ENCODE measurements at places on chromosomes 6 and 20.

DNA sequence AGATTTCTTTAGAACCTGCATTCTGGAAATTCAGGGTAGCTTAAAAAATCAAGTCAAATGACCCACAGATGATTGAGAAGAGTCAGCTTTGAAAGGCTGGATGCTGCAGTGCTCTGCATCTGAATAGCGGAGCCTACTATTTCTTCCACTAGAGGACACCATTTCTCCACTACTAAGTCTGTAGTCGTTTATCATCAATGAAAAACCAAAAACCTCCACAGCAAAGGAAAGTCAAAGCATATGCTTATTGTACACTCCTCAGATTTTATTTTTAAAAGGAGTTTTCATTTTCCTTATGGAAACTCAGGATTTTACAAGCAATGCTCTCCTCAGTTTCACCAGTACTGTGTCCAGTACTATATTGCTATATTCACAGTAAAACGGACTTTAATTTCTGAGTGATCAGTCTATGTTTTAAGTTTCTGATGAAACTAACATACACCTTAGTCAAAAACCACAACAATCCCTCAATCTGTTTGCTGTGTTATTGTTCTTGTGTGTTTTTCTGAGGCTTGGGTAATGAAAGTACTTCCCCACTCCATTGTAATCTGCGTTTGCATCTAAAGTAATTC lies 50.5 kb upstream of the ENPP5 start:
- DNase-seq, result no peak

GRCh38 chr6:106155219-106155830 lies 69.2 kb downstream of the PRDM1 start:
- DNase-seq, result no peak

DNA sequence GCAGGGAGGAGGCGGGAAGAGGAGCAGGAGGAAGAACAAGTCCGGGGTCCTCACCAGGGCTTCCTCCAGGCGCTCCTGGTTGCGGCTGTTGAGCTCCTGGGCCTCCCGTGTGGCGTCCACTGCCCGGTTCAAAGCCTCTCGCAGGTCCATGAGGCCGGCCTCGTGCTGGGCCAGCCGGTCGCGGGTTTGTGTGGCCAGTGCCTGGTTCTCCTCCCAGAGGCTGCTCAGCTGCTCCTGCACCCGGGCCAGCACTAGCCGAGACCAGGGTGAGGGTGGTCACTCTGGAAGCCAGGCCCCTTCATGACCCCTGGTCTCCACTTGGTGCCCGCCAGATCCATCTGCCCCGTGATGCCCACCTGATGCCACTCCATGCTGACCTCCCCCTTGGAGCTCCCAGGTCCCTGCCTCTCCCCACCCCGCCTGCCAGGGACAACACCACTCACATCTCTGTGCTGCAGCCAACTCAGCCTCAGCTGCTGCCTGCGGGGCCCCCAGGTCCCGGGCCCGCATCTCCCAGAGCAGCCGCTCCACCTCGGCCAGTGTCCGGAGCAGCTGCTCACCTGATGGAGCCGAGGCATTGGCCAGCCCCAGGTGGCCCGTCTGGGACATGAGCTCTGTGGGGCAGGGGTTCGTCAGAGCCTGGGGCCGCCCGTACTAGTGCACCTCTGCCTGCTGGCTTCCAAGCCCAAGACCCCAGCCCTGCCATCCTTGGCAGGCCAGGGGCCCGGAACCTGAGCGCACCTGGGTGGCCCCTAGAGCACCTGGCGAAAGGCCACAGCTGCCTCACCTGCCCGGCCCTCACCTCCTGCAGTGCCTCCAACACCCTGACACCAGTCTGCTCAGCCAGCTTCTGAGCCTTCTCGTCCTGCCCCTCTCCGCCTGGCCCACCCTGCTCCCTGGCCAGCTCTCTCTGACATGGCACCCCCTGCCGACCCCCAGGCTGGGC lies 15.9 kb downstream of the ADRM1 start:
- DNase-seq, result no peak

GRCh38 chr6:43127180-43127579 lies 43.9 kb upstream of the SRF start:
- DNase-seq, result no peak

- DNase-seq, result no peak
Measured at GRCh38 chr6:56335726-56336125, 88.3 kb upstream of the COL21A1 start.

GRCh38 chr6:6596529-6597328 lies 8.2 kb downstream of the LY86 start:
- DNase-seq, result no peak

GRCh38 chr6:116066789-116067188 lies 6.1 kb upstream of the FRK start:
- no peak for DNase-seq

DNA sequence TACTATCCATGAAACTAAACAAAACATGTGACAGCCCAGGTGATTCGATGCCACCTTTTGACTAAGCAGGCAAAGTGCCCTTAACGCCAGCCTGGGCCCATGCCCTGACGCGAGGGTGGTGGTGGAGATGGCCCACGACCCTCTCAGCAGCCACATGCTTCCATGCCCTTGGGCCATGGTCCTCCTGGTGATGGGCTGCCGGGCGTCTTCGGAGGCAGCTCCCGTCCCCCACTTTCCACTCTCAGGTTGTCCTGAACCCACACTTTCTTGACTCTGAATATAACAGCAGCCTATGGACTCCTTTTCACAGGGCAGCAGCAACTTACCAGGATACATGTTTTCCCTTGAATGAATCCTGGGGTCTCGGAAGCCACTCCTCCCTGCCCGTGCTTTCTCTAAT lies 33.6 kb downstream of the TMEM242 start:
- DNase-seq, result no peak

- DNase-seq, result no peak
Measured at GRCh38 chr6:105310371-105310770, 92.5 kb downstream of the PREP start.

- DNase-seq, result no peak
Measured at GRCh38 chr6:11654876-11655275, 117.3 kb downstream of the TMEM170B start.

GRCh38 chr6:143402721-143403336 lies 47.7 kb downstream of the ADAT2 start:
- no peak for DNase-seq

DNA sequence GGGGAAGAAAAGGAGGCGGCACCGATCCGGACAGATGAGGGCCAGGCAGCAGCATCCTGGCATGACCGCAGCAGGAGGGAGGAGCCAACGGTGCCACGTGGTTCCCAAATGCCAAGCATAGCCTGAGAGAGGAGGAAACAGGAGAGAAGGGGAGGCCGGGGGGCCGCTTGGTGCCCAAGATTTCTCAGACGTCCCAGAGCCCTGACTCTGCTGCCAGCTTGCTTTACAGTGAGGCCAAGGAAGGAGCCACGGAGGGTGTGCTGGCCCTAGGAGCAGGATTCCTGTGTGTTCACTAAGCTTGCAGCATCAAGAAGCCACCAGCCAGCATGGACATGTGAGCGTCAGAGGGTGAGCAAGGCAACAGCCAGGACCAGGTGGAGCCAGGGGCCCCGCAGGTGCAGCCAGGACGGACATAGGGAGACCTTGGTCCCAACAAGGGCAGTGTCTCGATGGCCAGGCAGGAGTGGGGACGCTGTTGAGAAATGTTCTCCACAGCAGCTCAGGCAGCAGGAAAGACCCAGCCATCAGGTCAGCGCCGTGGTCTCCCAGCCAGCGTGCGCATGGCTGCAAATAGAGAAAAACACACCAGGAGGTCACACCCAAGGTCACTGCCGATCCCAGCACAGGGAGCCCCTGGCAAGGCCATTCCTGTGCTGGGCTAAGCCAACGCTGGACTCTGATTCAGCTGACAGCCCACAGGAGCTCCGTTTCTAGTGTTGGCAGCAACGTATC lies 143.7 kb downstream of the DLL1 start:
- peak; percentile 61 for DNase-seq

GRCh38 chr6:138339024-138339423 lies 38.7 kb upstream of the SMIM28 start:
- no peak for DNase-seq

- DNase-seq, result no peak
Measured at GRCh38 chr6:79626811-79627210, 4.3 kb upstream of the SH3BGRL2 start.

DNA sequence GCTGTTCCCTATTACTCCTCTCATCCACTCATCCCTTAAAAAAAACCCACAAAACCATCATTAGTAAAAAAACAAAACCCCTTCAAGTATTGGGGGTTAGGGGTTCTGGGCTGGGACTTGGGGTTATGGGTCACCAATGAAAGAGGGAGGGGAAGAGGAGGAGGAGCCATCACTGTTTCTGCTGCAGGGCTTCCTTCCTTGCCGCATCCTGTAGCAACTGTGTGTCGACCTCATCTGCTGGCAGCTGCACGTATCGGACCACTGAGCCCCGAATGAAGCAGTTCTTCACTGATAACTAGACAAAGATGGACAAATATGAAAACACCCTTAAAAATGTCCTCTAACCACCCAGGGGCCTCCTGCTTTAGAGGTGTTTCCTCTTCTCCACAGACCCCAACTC lies 2.0 kb upstream of the VARS1 start:
- DNase-seq, result no peak

- no peak for DNase-seq
Measured at GRCh38 chr6:29671026-29671425, 9.9 kb downstream of the ZFP57 start.

GRCh38 chr6:167759206-167759605 lies 67.5 kb upstream of the AFDN start:
- no peak for DNase-seq

GRCh38 chr6:11971154-11971553 lies 41.0 kb upstream of the HIVEP1 start:
- DNase-seq, result no peak

DNA sequence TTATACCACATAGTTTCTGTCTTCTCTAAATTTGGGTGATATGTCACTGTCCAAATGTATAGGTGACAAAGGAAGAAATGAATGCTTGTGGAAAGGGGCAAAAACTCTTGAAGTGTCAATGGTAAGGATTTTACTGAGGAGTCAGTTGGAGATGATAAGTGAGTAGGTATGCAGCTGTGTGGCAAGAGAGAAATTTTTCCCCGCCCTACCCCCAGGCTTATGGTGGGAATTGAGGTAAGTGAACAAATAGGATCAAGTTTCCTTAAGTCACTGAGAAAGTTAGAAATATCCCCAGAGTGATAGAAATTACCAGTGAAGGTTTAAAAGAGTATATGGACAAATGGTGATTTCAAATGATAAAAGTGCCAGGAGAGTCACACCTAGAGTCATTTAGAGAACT lies 11.8 kb downstream of the DSE start:
- DNase-seq, result no peak

DNA sequence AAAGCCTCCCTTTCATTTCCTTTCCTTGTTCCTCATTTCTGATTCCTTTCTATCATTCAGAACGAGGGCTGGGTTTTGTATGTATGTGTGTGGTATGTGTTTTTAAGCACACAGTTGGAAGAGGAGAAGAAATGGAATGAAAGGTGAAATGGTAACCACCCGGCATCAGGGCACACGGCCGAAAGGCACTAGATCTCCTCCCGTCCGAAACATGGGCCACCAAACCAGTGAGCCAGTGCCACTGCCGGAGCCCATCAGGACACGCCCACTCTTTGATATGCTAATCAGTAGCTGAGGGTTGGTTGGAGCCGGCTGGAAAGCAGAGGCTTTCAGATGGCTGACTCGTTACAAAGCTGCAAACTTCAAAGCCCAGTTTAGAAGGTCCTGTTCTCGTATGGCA lies 228.6 kb upstream of the JARID2 start:
- no peak for DNase-seq

DNA sequence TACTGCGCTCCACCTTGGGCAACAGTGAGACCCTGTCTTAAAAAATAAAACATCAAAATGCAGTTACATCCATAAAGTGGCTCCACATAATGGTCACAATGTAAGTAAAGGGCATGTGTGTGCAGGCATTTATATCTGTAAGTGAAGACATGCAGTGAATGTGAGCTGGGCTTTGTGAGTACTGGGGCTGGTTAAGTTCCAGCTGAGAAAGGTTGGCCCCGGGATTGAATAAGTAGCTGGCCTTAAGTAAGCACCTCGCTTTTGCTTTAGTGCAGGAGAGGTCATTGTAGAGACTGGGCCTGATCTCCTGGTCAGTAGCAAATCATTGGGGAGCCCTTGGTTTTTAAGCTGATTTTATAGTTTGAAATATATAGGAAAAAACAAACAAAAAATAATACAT lies 8.0 kb downstream of the QKI start:
- DNase-seq, result no peak

DNA sequence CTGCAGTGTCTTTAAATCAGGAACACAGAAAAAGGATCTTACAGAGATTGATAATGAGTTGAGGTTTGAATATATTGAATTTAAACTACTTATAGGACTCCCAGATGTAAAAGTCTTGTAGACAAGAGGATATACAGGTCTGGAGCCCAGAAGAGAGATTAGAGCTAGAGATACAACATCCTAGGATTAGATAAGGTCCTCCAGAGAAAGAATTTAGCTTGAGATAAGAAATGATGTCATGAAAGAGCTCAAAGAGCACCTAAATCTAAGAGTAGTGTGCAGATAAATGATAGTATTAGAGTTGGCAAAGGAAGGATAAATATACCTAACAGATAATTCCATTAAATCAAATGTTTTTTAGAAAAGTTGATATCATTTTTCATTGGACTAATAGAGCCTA lies 23.9 kb downstream of the EPM2A start:
- DNase-seq, result no peak

DNA sequence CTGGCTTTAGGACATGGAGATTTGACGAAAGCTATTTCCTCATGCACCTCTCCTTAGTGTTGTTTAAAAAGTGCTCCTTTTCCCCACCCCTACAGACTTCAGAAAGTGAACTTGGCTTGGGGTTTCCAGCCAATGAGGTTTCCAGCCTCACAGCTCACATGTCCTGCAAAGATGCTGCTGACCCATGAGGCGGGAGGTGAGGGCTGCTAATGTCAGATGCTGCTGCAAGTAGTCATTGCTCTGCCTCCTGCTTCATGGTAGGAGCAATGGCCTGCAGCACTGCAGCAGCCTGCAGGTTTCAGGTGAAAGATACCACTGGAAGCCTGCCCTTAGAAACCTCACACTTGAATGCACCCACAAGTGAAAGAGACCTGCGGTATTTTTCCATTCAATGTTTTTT lies 112.8 kb downstream of the LAMP5 start:
- DNase-seq, result no peak

GRCh38 chr6:133404728-133405127 lies 163.6 kb downstream of the EYA4 start:
- DNase-seq, result no peak

DNA sequence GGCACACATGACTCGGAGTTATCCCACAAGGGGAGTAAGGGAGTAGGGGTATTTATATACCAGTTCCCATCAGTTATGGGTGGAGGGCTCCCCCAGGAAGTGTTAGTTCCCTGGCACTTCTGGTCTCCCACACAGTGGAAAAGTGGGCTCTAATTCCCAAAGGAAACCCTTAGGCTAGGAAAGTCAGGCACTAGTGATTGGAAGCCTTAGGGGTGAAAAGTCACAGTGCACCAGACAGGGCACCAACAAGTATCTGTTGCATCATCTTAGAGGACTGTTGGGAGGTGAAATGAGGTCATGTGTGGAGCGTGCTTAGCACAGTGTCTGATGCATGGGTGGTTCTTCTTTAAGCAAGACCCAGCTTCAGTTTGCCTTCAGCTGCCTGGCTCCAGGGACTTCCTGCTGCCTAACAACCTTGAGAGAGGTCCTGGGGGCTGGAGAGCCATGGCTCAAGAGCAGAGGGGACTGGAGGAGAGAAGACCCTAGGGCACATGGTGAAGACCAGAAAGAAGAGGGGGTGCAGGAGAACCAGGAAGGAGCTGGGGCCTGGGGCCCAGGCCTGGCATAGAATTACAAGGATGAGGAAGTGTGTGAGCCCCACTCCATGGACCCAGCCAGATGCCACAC lies 7.5 kb upstream of the FOXP4 start:
- DNase-seq, result peak; percentile 22

GRCh38 chr20:16966276-16966880 lies 218.2 kb downstream of the OTOR start:
- DNase-seq, result no peak

Data from NK-92 treated with Interleukin-12 subunit alpha and Interleukin-12 subunit beta, amount 100 ng/mL, for 24 hours (cell line).